Activated CD4-positive, alpha-beta memory T cell treated with anti-CD3 and anti-CD28 coated beads, Interleukin-2, amount 10 ng/mL, durations not matched to agents 7 days and 5 days (primary cell): ENCODE measurements at places on chromosomes 12 and 14.

GRCh38 chr12:115451780-115452736, 768.1 kb upstream of the TBX3 start:
- no peak for DNase-seq

- DNase-seq: no peak
Observed at GRCh38 chr14:74950795-74951442, 4.5 kb downstream of the PGF start.

DNA sequence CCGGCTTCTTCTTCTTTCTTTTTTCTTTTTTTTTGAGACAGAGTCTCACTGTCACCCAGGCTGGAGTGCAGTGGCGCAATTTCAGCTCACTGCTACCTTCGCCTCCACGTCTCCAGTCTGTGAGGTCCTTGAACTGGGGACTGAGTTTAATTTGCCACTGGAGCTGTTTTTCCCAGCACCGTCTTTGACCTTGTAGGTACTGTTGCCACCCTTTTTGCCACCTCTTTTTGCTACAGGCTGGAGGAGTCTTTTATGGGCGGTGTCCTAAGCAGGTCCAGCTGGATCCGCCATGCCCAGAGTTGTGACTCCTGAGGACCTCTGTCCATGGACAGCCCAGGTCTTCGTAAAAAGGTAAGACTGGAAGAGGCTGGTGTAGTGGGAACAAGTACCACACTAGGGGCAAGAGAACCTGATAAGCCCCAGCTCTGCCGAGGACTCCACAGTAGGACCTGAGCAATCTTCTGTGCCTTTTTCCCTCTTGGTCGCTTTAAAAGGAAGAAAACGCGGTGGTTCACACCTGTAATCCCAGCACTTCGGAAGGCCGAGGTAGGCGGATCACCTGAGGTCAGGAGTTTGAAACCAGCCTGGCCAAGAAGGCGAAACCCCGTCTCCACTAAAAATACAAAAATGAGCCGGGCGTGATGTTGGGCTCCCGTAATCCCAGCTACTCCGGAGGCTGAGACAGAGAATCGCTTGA, 946 bp downstream of the RNU4-2 start:
- DNase-seq: peak; percentile 54

DNA sequence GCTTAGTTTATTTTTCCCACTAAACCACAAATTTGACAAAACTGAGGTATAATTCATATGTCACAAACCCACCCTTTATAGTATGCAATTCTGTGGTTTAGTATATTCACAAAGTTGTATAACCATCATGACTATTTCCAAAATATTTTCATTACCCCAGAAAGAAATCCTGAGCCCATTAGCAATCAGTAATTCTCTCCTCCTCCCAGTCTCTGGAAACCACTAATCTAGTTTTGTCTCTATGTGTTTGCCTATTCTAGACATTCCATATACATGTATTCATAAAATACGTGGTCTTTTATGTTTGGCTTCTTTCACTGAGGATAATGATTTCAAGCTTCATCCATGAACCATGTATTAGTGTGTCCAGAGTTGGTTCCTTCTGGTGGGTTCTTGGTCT, 267.6 kb downstream of the AEBP2 start:
- no peak for DNase-seq

GRCh38 chr12:4140581-4141301, 132.8 kb upstream of the CCND2 start:
- no peak for DNase-seq

DNA sequence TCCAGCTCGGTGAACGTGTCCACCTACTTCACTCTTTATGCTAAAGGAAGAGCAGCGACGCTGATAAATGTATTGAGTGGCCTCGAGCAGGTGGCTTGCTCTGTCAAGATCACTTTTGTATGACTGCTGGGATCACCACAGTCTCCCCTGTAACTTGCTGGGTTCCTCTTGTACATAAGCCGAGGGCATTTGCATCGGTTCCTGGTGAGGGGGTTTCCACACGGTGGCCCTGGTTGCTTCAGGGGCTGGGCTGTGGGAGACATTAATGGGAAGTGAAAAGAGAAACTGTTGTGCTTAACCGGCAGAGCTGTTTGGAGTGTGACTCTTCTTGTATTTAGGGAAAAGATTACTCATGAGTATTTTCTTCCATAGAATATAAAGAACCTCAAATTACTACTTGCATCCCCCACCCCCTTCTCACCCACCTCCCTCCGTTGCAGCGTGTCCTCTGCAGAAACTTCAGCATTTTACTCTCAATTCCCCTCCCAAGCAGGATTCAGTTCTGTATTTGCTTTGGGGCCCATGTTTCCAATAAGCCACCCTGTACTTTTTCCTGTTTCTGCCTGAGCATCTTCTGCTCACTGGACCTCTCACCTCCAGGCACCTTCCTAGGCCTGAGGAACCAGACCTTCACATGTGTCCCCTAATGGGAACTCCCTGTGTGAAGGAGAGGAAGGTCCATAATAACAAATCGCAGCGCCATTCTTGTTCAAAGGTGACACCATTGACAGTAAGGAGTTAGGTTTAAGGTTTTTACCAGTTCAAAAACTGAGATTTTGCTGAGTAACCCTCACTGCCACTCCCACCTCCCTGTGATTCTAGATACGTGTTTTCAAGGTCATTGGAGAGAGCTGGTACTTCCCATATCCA, 187.0 kb downstream of the ETV6 start:
- peak; percentile 32 for DNase-seq

DNA sequence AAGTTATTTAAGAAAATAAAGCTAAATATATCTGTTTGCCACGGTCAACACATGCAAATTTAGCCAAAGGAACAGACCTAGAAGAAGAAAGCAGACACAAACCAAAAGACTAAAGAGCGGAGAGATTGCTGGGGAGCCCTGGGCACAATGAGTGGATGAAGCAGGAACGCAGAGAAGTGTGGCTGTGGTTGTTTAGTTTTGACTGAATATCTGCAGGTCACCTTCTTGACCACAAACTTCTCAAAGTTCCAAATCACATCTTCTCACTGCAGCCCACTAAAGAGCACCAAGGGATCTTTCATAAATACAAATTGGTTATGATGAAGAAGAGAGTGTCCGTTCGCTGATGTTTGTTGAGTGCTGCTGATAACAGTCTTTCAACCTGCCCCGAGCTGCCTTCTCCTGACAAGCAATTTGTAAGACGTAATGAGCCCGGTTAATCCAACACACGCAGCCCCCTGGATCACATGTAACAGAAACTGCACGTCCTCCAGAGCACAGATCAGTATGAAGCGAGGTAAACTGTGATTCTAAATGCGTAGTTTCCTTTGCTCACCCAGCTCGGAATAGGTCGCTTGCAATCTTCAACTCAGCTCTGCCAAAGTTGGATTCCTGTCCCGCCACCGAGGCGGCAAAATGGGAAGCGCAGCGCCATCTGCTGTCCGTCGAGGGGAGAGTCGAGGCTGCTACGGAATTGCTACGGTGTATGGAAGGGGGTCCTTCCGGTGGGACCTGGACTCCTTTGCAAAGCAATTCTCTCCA, 120.8 kb downstream of the GXYLT1 start:
- DNase-seq: peak; percentile 67

GRCh38 chr12:88579601-88580050, 645 bp downstream of the KITLG start:
- DNase-seq: no peak

- DNase-seq: no peak
Observed at GRCh38 chr12:93682846-93683261, 5.7 kb downstream of the CRADD start.
